ENCODE measurements at places on chromosomes 13 and 19.

- no peak for DNase-seq
Measured at GRCh38 chr19:2097886-2098327, 1.2 kb downstream of the IZUMO4 start.

- DNase-seq: no peak
Measured at GRCh38 chr19:45451131-45451849, 16.5 kb upstream of the FOSB start.

DNA sequence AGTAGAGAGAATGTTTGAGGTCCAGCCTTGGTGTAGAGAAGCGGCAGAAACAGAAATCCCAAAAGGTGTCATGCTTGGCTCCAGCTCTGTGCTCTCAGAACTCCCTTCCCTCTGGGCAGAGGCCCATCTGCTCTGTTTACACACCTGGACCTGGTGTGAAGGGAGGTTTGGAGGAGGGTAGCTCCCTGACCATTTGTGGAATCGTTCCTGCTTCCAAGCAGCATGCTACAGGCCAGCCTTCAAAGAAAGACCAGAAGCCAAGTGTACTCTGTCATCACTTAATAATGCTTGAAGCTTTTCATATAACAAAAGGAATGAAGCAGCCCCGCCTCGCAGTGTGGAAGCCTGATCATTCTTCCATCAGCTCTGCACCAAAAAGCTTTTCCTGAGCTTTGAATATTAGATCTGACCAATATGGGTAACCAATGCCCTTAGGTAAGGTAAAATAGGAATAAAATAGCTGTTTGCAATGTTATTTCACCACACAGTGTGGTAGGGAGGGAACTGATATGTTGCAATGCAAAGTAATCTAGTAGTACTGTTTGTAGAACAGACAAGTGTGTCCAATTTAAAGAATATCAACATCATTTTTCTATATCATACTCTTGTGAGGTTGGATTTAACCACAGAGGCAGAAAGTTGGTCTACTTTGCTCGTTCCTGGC, 63.3 kb downstream of the ZIC5 start:
- DNase-seq: no peak

DNA sequence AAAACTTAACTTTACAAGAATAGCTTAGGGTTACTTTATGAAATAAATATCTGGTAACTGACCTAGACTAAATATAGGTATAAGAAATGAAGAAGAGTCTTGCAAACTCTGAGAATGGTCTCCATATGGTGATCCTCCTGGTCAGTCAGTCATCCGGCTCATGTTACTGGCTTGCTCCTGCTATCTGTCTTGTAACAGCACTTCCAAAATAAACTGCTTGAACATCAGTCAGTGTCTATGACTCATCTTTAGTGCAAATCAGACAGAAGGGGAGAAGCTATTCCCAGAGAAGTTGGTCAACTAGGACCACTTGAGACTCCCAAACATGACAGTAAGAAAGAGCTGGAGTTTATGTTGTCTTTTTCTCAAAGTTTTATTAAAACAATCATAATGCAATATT, 1550.9 kb downstream of the PCDH9 start:
- DNase-seq: no peak

- no peak for DNase-seq
Measured at GRCh38 chr19:30336290-30336689, 35.9 kb upstream of the ZNF536 start.

DNA sequence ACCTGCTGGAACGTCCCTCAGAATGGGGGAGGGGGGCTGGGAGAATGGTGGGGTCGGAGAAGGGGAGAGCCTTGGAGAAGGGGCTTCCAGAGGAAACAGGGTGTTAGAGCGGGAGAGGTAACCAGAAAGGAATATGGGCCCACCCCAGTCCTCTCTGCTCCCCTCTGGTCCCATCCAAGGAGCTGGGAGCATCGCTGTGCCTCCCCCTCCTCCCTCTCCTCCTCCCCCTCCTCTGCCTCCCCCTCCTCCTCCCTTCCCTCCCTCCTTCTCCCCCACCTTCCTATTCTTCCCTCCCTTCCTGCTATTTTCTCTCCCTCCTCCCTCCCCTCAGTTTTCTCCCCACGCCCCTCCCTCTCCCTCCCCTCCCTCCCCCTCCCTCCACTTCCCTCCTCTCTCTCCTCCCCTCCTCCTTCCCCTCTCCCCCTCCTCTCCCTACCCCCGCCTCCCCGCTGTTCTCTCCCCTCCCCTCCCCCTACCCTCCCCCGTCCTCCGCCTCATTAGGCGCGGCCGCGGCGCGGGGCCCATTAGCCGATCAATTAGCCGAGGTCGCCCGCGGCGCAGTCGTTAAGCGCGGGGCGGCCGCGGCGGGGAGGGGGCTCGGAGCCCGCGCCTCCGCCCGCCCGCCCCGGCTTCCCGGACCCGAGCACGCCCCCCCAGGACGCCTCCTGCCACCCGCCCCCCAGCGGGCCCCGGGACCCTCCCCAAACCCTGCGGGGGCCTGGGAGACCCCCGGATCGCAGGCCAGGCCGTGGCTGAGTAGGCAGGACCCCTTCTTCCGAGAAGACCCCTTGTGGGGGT, 15.4 kb downstream of the TLE5 start:
- DNase-seq: no peak

GRCh38 chr13:45162194-45162593, 38.7 kb downstream of the KCTD4 start:
- no peak for DNase-seq

- DNase-seq: no peak
Measured at GRCh38 chr13:30396434-30397075, 25.7 kb upstream of the UBE2L5 start.

GRCh38 chr19:12913851-12914690, 5.0 kb downstream of the SYCE2 start:
- DNase-seq: peak; percentile 51

- peak; percentile 62 for DNase-seq
Measured at GRCh38 chr19:44447916-44448674, at the start of gene ZNF229. Gene ZNF229 (minus strand): TSS chr19:44448472. CDS start chr19:44442847, 5,625 bp downstream.

- DNase-seq: no peak
Measured at GRCh38 chr19:37951816-37952210, 44.8 kb downstream of the SIPA1L3 start.

- DNase-seq: no peak
Measured at GRCh38 chr19:34222386-34222785, 32.0 kb upstream of the GARRE1 start.

GRCh38 chr19:7611541-7612279, 16.0 kb downstream of the CAMSAP3 start:
- DNase-seq: no peak

GRCh38 chr19:11159598-11160439, 4.2 kb upstream of the SPC24 start:
- DNase-seq: no peak

GRCh38 chr19:35868172-35868822, at the start of gene APLP1:
Gene APLP1 (plus strand): TSS chr19:35868574. CDS start chr19:35868637, 63 bp downstream.
- no peak for DNase-seq

DNA sequence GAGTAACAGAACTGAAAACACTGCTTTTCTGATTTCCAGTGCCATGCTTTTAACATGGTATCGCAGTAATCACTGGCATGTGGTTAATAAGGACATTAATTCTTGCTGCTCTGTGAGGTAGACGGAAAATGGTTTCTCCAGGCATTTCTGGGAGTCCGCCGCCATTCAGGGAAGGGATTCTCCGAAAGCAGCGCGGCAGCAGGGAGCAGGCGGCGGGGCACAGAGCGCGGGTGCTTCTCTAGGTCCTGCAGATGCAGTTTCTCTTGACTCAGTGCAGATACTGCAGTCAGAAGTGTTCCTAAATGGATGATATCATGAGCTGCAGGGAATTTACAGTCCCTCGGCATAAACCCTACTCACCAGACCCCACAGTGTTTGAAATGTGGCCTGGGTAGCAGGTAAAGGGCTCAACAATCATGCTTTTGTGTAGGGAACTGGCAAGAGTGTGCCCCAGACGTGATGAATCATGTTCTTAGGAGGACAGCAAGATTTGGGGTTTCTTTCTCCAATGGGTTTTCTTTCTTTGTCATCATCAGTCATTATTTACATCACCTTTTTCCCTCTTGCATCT, 338.6 kb upstream of the ARGLU1 start:
- DNase-seq: no peak

DNA sequence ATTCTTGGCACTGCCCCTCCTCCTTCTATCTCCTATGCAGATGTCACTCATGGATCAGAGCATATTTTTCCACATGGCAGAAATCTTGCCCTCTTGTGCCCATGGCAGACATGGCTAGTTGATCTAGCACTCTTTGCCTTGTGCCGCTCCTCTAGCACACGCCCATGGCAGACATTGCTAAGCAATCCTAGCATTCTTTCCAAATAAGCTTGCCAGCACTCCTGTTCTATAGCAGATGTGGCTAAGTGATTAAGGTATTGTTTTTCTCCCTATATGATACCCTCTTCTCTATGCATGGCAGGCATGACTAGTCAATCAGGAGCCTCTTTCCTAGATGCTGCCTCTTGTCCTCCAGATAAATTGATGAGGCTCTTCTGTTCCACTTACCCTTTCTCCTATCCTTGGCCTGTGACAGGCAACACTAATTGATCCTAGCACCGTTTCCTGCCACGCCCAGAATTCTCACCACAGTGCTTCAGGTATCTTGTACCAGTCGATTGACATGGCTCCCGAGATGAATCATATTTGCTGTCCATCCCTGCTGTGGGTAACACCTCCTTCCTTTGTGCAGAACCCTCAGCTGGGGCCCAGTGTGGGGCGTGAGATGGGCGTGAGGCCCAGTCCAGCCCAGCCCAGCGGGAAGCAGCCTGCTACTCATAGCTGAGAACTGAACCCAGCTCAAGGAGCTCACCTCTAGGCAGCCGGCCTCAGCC, 26.9 kb downstream of the TMED1 start:
- DNase-seq: no peak

DNA sequence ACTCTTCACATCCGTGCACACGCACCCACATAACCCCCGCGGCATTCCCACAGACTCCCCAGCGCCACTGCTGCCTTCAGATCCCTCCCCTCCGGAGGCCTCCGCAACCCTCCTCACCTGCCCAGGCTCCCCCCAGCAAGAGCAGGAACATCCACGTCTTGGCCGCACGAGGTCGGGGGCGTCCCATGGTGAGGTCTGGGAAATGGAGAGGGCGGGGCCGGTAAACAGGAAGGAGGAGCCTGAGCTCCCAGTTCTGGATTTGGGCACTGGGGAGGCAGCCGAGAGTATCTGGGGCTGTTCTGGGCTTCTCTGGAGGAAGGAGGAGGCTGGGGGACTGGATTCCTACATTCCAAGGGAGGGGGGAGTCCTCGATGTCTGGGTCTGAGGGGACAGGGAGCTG, 423 bp downstream of the KLK8 start:
- DNase-seq: no peak

DNA sequence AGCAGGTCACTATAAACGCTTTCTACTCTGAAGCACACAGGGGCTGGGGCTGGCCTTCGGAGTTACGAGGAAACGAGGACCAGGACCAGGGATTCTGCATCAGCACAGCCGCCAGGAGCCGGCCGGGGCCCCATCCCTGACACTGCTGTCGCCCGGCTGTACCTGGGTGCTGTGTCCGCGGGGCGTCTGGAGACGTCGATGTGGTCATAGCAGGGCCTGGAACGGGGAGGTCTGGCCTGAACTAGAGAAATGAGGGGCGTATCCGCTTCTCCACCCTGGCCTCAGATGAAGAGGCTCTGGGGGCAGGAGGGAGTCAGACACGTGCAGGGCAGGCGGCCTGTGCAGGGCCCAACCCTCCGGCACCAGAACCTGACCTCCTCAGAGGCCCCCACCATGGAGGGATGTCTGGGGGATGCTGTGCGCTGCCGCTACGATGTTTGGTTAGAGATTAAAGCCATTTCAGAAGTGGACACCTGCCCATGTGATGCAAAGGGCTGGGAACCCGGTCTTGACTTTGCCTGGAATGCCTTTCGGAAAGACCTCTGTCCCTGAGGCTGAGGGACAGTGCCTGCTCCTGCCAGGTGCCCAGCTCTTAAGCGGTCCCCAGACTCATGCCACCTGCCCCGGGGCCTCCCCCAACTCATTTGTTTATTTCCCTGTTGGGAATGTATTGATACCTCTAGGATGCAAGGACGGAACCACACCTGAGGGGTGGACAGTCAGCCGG, 21.4 kb downstream of the GAS6 start:
- DNase-seq: no peak

DNA sequence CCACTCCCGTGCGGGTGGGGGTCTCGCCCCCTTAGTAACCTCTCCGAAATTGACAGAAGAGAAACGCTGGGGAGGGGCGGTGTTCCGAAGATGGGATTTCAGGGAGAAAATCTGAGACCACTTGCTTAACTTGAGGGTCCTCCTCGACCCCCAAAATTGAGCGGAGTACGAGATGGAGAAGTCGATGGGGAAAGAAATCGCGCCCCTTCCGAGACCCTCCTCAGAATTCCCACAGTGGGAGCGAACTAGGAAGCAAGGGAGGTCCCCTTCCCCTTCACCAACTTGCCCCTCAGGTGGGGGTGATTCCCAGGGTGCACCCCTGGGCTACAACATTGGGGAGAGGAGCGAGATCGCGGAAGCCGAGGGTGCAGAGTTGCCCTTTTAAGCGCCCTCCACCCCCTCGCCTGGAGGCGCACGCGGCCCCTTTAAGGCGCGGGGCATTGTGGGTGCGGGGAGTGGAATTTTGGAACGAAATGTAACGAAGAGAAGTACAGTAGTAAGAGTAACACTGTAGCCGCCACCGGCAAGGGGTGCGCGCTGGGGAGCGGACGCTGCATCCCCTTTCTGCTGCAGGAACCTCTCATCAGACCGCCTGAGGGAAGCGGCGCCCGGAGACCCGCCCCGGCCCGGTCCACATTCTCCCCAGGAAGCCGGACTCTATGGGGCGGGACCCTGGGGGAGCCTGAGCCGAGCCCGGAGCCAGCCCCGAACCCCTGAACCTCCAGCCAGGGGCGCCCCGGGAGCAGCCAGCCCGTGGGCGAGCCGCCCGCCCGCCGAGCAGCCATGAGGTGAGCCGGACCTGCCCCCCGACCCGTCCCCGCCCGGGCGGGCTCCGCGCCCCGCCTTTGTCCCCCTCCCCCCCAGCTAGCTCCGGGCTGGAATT, at the start of gene VASP:
Gene VASP, plus strand, starts transcription at position 491 of the 883 bp plus-strand sequence. Its CDS starts 293 bp downstream, at position 784.
- peak; percentile 74 for DNase-seq

DNA sequence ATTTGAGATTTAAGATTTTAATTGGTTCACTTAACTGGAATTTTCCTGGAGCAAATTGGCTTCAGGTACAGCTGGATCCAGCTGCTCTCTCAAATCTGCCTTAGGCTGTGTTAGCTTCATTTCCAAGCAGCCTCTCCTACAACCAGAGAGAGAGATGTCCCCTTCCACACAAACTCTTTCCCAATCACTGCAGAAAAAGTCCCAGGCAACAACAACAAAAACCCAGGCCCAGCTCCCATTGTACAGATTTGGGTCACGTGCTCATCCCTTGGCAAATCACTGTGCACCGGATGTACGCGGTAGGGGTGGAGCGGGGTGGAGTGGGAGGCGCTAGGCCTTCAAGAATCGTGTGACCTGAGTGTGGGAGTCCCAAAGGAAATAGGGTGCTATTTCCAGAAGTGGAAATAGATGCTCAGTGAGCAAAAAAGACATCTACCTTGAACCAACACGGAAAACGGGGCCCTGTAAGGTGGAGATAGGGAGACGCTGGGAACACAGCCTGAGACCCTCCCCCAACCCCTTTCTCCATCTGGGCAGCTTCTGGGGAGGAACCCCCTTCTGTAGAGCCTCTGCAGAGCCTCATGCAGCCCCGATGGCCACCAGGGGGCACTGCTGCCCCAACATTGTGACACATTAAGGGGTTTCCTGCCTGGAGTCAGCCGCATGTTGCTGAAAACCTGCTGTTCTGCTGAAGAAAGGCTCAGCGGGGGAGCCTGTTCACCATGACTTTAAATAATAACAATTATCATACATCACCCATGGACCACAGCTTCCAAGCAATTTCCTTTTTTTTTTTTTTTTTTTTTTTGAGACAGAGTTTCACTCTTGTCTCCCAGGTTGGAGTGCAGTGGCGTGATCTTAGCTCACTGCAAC, 25.4 kb downstream of the HPN start:
- peak; percentile 92 for DNase-seq

GRCh38 chr19:8618751-8619150, 8.2 kb upstream of the ADAMTS10 start:
- no peak for DNase-seq

GRCh38 chr13:79722885-79723445, 242.0 kb downstream of the NDFIP2 start:
- DNase-seq: no peak

All from GM12891 (cell line).